ENCODE measurements at places on chromosomes 11 and 22.

- no peak for DNase-seq
Measured at GRCh38 chr11:74316772-74317505, 5.5 kb upstream of the P4HA3 start.

GRCh38 chr11:130141561-130142341, 17.8 kb upstream of the ST14 start:
- no peak for DNase-seq

DNA sequence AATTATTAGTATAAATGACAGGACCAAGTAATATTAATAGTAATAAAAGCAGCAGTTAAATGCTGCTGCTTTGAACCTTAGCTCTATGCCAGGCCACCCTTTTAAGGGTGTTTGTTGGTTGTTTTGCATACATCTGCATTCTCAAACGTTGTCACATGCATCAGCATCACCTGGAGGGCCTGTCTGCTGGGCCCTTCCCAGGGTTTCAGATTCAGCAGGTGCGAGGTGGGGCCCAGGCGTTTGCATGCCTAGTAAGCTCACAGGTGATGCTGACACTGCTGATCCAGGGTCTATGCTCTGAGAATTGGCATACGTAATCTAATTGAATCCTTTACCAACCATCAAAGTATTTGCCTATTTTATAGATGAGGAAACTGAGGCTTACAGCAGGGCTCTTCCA, 246.5 kb downstream of the CADM1 start:
- DNase-seq, result no peak

GRCh38 chr11:61695917-61696316, 15.7 kb downstream of the DAGLA start:
- no peak for DNase-seq

GRCh38 chr11:36240173-36240572, 49.1 kb downstream of the COMMD9 start:
- DNase-seq, result no peak

DNA sequence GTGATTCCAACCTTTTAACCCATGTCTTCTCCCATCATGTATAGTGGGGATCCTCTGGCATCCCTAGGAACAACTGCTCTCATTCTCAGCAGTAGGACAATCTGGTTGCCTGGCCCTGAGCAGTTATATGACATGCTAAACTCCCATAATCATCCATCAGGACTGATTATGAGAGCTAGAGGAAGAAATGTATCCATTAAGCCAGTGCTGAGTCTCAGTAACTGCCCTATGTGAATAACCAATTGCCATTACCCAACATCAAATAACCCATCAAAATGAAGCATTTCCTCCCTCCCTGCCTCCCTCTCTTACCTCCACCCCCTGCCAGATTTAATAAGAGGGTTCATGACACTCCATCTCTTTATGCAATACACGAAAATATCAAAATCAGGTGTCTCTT, 277.6 kb downstream of the NXPE2 start:
- no peak for DNase-seq

GRCh38 chr11:96126917-96127595, 203.1 kb upstream of the MTMR2 start:
- peak; percentile 45 for DNase-seq

DNA sequence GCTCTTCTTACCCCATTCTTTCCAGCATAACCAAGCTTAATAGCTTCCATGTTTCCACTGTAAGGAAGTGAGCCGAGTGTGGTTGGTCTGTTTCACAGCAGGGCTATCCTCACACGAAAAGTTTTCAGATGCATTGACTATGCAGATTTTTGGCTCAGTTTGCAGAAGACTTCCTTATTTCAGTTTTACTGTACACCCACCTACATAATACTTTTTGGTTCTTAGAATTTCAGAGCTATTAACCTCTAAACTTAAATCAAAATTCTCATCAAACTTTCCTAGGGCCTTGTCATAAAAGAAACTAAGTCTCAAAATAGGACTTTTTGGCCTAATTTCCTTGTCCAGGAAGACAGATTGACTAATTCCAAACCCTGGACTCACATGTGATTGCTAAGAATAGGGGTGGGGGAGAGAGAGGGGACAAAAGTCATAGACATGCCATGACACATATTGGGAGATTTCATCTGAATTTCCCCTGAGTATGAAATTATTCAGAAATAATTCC, 7.3 kb upstream of the EHF start:
- DNase-seq, result no peak

- peak; percentile 93 for DNase-seq
Measured at GRCh38 chr11:23606191-23606590, 745.9 kb upstream of the CCDC179 start.

DNA sequence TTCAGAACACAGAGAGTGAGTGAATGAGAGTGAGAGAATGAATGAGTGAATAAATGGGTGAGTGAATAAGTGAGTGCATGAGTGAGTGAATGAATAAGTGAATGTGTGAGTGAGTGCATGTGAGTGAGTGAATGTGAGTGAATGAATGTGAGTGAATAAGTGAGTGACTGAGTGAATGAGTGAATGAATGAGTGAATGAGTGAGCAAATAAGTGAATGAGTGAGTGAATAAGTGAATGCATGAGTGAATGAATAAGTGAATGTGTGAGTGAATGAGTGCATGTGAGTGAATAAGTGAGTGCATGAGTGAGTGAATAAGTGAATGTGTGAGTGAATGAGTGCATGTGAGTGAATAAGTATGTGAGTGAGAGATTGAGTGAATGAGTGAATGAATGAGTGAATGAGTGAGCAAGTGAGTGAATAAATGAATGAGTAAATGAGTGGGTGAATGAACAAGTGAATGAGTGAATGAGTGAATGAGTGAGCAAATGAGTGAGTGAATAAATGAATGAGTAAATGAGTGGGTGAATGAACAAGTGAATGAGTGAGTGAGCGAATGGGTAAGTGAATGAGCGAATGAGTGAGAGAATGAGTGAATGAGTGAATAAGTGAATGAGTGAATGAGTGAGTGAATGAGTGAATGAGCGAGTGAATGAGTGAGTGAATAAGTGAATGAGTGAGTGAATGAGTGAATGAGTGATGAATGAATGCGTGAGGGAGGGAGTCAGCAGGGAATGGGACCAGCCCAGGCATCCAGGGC, 21.3 kb upstream of the MUC5B start:
- DNase-seq, result peak; percentile 22

DNA sequence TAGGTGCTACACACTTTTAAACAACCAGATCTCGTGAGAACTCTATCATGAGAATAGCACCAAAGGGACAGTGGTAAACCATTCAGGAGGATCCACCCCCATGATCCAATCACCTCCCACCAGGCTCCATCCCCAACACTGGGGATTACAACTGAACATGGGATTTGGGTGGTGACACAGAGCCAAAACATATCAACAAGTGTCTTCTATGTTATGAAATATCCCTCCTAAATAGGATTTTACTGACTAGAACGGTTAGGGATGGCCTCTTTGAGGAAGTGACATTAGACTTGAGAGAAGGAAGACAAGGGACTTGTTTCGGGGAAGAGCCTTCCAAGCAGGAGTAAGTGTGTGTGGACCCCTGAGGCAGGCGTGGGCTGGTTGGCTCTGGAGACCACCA, 11.9 kb upstream of the MRPL11 start:
- DNase-seq, result no peak

DNA sequence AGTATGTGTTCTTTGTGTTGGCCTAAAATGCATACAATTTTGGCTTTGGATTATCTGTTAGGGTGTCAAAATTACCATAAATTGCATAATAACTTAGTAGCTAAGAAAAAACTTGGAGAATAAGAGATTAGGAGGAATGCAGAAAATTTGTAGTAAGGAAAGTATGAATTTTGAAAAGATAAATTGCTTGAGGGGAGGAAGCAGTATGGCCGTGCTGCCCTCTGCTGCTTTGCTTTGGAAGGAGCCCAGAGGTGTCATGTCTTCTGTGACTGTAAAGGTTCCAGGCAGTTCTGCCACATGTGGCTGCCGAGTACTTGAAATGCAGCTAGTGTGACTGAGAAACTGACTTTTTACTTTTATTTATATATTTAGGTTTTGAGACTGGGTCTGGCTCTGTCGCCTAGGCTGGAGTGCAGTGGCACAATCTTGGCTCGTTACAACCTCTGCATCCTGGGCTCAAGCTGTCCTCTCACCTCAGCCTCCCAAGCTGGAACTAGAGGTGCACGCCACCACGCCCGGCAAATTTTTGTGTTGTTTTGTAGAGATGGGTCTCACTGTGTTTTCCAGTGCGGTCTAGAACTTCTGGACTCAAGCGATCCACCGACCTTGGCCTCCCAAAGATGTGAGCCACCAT, 1.8 kb downstream of the ADSL start:
- peak; percentile 64 for DNase-seq

- DNase-seq, result no peak
Measured at GRCh38 chr11:29364006-29364405, 652.8 kb downstream of the KCNA4 start.

DNA sequence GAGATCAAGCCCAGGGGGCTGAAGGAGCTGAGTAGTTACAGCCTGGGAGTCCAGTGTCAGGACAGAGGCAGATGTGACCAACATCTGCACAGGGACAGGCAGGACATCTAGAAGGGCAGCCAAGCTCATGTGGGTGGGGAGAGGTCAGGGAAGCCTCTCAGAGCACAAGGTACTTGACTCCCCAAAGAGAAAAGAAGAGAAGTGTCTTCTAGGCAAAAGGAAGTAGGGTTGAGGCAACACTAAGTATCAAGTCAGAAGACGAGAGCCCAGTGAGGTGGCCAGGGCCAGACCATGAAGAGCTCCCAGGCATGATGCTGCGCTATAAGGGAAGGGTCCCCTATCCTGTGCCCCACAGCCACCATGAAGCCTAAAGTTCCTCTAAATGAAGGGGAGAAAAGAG, 21.5 kb downstream of the RPL27A start:
- DNase-seq, result no peak

DNA sequence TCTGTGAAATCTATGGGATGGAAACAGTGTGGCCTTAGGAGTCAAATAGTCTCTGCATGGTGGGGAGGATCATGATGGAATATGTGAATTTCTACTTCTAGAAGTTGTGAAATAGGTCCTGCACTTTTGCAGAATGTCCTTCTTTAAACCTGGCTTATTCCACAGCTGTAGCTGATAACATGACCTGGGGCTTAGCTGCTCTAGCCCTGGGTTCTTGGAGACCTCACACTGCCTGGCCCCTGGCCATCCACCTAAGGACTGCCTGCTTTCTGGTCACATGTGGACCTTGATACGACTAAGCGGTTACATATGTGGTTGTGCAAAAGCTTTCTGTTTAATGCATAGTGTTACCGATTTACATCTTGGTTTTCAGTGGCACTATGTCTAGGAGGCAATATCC, 88.2 kb downstream of the SWAP70 start:
- DNase-seq, result no peak

DNA sequence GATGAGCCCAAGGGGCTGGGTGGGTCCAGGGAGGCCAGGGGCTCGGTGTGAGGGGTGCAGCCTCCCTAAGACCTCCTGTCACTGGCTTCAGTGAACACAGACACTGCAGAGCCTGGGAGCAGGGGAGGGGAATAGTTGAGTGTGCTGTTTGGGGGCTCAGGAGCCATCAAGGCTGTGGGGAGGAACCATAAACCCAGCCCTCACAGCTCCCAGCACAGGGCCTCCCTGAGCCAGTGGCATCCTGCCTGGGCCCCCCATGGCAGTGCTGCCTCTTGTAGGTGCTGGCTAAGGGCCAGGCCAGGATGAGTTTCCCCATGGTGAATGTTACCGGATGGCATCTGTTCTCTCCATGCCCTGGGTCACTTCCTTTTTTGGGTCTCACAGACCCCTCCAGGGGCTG, 25.5 kb downstream of the KCNJ5 start:
- DNase-seq, result no peak

GRCh38 chr11:131099013-131099412, 182.7 kb upstream of the SNX19 start:
- DNase-seq, result no peak

- no peak for DNase-seq
Measured at GRCh38 chr11:114081641-114082414, 22.3 kb downstream of the ZBTB16 start.

- peak; percentile 96 for DNase-seq
Measured at GRCh38 chr11:117819096-117820040, 5.2 kb downstream of the FXYD2 start.

- no peak for DNase-seq
Measured at GRCh38 chr11:47437218-47437745, 11.0 kb upstream of the PSMC3 start.

DNA sequence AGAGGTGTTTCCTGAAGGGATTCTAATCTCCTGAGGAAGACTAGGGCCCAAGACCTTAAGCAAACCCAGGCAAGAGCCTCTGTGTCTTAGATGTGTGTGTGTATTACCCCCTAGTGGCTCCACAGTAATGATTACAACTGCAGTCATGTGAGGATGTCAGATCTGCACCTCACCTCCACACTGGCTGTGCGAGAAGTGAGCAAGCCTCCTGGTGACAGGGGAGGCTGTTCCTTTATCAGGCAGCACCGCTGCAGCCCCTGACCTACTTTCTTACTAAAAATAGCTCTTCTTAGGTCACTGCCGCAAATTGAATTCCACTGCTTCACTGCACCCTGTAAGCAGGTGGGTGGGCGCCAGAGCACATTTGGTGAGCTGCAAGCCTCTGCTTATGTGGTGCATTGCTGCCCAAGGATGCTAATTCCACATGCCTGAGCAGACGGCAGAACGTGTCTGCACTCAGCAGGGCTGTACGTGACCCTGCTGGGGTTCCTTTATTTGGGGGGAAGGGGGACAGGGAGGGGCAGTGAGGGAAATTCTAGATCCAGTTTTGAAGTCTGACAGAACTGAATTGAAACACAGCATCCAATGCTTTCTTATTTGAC, 112.4 kb downstream of the KCNC1 start:
- DNase-seq, result peak; percentile 67

DNA sequence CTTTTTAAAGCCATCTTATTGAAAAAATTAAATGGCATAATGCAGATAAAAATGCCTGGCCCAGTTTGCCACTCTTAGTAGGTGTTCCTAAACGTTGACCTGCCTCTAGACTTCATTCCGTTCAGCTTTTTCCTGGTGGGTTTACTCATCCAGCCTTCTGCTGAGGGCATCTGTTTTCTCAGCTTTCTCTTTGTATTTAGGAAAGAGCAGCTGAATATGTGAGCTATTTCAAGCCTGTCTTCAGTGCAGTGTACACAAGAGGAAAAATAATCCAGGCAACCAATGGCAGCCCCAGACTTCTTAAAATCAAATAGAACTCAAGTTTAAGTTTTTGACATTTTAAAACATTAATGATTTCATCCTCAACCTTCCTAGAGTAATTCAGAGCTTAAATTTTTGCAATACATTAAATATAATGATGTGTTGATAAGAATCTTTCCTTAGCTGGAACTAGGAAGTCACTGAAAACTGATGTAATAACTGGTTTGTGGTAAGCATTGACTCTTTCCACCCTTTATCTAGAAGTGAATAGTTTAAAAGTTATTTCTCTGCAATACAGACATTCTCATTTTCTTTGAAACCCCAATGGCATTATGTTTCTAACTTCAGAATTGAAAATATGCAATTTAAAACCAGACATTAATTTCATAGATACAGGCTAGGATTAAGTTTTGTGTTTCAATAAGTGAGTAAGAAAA, 165.4 kb downstream of the AASDHPPT start:
- no peak for DNase-seq

DNA sequence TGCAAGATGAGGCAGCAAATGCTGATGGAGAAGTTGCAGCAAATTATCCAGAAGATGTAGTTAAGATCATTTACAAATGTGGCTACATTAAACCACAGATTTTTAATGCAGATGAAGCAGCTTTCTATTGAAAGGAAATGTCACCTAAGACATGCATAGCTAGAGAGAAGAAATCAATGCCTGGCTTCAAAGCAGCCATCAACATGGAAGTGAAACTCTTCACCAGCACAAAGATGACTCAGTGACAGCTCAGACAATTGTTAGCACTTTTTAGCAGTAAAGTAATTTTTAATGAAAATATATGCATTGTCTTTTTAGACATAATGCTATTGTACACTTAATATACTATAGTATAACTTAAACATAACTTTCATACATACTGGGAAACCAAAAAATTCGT, 71.4 kb downstream of the FANCF start:
- no peak for DNase-seq
